ENCODE measurements at places on chromosomes 5 and 9.

- DNase-seq = no peak
Observed at GRCh38 chr5:163564321-163564938, 59.0 kb downstream of the MAT2B start.

- no peak for DNase-seq
Observed at GRCh38 chr5:54804086-54804485, 181.3 kb downstream of the ESM1 start.

DNA sequence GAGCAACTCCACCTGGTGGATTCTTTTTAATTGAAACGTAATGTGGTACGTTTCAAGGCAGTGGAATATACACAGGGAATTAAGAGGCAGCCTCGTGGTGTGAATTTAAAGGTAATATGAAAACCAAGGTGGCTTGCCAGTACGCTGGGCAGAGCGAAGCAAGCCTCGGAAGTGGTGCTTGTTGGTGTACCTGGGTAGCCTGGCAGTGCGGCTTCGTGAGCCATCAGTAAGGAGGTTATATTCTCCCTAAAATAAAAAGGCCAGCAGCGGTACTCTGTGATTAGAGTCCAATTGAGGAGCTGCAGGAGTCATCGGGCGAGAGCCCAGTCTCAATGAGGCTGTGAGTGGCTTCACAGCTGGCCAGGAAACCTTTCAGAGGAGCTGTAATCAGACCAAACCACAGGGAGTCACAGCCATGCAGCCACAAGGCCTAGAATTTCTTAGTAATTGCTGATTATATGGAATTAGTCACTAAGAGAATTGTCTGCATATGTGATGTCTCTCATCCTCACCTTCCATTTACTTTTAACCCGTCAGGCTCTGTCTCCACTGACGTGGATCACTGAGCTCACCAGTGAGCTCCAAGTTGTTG lies 57.7 kb downstream of the DCP2 start:
- DNase-seq = peak; percentile 67

- no peak for DNase-seq
Observed at GRCh38 chr9:4059437-4059836, 240.4 kb downstream of the GLIS3 start.

- no peak for DNase-seq
Observed at GRCh38 chr5:121158451-121158850, 693.2 kb upstream of the FTMT start.

DNA sequence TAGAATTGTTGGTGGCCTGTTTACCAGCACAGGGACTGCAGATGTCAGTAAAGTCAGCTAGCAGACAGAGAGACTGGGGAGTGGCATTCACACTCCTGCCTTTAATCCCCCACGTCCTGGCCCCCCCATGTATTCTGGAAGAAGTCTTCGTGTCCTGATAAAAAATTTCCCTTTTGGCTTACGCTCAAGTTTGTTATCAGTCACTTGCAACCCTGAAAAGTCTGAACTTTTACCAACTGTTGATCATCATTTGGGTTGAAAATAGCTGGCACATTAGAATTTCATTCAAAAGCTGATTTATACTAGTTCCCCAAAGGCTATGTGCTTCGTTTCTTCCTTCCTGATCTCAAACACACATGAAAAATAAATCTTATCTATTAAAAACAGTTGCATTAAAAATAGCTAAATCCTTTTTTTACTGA lies 5.8 kb upstream of the CRHBP start:
- DNase-seq = no peak

DNA sequence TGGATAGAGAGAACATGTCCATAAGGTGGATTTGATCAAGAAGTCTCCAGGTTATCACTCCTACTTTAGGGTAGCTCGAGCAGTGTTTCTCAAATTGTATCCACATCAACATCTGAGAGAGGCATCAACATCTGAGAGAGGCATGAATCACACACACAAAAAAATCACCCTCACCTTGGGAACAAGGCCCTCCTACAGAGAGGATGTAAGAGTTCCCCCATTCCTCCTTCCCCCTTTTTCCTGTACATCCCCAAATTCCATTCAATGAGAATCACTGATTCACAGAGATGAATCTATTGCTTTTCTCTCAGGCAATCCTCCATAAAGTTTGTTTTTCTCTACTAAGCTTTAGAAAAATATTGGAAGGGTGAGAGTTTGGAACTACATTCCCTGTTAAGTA lies 233.4 kb upstream of the CDH6 start:
- no peak for DNase-seq

DNA sequence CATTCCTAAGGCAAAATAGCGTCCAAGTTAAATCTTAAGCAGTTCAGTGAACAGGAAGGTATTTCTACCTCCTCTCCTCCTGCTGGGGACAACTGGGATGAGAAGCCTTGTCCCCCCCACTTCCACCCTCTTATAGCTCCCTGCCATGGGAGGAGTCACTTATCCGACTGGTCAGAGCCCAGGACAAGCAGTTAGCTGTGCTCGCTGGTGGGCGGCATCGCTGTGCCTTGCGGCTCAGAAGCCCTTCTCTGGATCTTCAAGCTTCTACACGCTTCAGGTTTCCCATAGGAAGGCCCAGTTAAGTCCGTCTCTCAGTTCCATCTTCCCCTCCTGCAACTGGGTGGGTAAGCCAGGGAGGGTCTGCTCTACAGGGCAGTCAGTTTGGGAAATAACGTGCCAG lies 77.2 kb downstream of the PAX5 start:
- DNase-seq = no peak
